ENCODE measurements at places on chromosomes 4 and X. TPM values are rescaled to one million over a fixed set of nuclear protein-coding genes. Genes with fewer than 3 reads are reported as not detected.

Gene HDX
- 8.2 TPM for total RNA-seq

DNA sequence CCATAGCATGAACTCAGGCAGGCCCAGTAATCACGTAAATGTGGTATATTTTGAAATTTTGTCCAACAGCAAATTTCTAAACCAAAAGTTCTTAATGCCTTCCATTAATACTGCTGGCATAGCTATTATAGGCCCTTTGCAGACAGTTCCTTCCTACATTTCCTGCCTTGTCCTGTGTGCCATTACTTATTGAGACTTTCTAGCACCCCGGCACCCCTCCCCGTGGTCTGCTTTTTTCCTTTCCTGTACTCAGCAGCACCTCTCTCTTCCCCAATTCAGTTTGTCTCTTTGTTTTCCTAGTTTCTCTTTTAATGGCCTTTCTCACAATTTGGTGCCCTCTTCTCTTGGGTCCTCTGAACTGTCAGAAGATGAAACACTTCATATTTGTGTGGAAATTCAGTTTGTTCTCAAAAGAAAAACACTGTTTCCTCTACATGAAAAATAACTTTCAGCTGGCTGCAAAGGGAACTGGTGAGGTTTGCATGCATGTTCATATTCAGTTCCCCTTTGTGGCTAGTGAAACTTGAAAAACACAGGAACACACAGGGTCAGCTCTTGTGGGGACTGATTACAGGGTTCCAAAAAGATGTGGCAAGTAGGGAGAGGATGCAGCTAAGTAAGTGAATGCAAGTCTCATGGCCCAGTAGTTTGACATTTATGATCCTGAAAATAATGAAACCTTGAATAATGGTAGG, 17.1 kb downstream of the GPR34 start:
- peak; percentile 17 for DNase-seq

GRCh38 chr4:123825596-123826291, 429.1 kb downstream of the SPRY1 start:
- no peak for DNase-seq

GRCh38 chr4:41887821-41888686, 47.2 kb upstream of the TMEM33 start:
- peak; percentile 55 for DNase-seq

- DNase-seq, result no peak
Observed at GRCh38 chr4:5340991-5341451, 289.7 kb downstream of the STK32B start.

- no peak for DNase-seq
Observed at GRCh38 chrX:109463784-109464183, 18.1 kb downstream of the GUCY2F start.

- peak; percentile 85 for DNase-seq
Observed at GRCh38 chr4:31194823-31195222, 474.7 kb downstream of the PCDH7 start.

Gene YY2
- 2.4 TPM for total RNA-seq

Gene ZDHHC15
- not detected for total RNA-seq

DNA sequence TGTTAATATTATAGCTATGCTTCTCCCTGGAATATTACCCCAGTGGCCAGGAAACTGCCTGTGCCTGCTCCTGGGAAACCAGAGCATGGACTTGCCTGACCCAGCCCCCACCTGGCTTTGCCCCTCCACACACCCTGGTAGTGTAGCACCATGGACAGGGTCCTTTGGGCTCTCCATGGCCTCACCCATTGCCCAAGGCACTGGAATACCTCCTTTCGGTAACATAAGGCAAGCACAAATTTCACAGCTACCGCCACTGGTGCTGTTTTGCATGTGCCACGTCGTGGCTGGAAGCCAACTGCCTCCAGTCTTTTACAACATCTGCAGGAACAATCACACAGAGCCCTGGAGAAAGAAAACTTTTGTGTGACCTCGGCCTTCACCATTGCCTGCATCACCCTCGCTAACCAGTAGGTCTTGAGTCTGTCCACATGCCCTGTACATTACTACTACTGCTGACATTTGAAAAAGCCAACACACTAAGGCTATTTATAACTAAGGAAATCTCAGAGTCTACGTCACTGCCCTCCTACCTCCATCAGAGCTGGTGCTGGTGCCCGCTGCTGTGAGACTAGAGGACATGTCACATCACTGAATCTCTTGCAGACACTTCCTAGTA, 47.7 kb downstream of the HPGD start:
- DNase-seq, result no peak

Gene TLR1
- total RNA-seq, result 2.7 TPM

Gene GK
- total RNA-seq, result 7.7 TPM

- peak; percentile 2 for DNase-seq
Observed at GRCh38 chr4:15436513-15436912, 8.7 kb downstream of the C1QTNF7 start.

DNA sequence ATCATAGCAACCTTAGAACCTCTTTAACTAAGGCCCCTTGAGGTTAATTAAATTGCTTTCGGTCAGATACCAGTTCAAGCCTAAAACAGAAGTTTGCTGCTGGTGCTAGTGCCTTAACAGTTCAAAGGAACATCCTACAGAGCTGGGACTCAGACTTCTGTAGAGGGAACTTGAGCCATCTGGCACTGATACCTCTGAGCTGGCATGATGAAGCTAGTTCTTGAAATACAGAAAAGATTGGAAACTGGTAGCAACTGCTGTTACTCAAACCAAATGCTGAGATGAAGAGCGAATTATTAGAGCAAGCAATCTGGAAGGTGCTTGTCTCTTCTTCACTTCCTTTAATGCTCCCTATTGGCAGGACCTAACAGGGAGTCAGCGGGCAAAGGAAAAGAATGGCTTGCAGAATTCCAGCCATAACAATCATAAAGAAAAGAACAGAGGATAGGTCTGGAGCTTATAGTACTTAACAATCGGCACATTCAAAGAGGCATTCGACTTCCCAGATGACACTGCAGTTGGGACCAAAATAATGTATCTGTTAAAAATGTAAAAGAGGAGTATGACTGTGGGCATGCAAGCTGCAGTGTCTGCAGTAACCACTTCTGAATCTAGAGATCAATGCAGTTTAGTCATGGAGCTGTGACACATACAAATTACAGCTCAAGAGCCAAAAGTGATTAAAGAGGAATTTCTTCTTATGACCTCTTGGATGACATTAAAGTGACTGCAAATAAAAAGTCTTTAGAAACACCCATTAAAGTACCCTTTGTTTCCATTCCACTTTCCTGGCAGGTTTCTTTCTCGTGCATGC, 298.9 kb downstream of the PDGFC start:
- DNase-seq, result no peak

DNA sequence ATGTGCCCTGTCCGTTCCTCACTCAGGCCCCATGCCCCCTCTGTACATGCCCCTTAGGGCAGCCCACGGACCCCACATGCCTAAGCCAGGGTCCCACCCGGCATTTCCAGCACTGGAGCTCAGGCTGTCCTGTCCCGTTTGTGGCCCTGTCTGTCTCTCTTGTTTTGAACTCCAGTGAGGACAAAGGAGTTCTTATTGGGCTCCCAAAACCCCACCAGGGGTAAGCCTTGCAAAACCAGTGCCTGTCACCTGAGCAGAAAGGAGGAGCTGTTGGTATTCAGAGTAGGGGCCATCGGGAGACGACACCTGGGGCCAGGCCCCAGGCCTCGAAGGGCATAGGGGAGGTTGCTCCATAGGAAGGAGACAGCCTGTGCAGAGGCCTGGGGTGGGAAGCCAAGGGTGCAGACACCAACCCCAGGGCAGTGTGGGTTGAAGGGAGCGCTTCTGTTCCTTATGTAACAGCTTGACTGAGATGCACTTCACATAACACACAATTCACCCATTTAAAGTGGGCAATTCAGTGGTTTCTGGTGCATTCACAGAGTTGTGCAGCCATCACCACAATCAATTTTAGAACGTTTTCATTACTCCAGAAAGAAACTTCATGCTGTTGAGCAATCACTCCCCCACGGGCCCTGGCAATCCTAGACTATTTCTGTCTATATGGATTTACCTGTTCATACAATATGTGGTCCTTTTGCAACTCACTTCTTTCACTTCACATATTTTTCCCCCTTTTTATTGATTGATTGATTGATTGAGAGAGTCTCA, 31.7 kb downstream of the MAN2B2 start:
- DNase-seq, result no peak

Gene GAGE12H
- total RNA-seq, result not detected

DNA sequence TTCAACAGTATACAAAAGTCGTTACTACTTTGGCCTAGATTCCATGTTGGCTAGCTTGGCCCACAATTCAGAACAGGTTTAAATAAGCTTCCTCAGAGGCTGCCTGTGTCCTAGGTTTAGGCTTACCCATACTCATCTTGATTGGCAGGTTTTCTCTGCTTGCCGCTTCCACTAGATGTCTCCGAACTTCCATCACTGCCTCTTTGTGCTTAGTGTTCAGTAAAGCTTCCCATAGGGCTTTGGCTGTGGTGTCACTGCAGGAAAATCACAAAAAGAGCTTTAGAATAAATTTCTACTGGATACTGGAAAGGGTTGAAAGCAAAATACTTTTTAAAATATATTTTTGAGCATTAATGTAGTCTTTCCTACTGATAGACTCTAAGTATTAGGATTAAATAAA, 52.4 kb downstream of the SCFD2 start:
- no peak for DNase-seq

DNA sequence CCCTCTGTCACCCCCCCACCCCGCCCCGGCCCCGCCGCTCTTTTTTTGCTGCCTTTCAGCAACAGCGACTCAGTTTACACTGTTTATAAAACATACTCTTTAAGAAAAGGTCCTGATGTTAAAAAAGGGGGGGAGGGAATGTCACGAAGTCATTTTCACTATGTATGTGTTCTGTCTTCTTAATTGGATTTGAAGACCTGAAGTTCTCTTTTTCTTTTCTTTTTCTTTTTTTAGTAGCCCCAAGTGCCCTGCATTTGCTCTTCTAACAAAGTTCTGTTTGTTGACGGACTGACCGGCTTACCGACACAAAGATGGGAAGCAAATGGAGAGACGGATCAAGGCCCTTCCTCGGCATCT, 2.5 kb upstream of the CITED1 start:
- DNase-seq, result no peak

DNA sequence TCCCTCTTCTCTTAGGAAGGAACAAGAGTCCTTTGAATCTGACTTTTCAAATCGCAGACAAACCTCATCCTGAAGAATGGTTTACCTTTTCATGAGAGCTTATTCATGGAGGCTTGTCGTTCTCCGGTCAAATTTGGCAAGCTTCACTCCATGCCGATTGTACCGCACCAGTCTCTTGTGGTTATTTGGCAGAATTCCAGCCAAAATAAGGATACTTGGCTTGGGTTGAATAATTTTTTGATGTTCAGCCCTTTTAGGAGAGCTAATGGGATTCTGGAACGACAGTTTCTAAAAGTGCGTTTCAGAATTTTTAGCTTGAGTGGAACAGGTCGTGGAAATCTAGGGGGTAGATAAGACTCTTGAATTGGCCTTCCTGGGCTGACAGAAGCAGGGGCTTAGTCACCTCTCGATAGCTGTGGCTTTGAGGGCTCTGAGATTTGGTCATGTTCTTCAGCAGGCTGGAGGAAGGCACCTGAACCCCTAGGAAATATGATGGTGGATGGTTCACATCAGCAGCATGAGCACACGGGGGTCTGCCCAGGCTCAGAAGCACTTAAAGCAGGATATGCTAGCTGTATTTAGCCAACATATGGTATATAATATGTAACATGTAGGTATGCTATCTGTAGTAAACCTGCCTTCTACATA, 1.5 kb downstream of the KLHL2 start:
- DNase-seq, result peak; percentile 18

Gene XG
- total RNA-seq, result 0.44 TPM

Gene GABRE
- 6.1 TPM for total RNA-seq

DNA sequence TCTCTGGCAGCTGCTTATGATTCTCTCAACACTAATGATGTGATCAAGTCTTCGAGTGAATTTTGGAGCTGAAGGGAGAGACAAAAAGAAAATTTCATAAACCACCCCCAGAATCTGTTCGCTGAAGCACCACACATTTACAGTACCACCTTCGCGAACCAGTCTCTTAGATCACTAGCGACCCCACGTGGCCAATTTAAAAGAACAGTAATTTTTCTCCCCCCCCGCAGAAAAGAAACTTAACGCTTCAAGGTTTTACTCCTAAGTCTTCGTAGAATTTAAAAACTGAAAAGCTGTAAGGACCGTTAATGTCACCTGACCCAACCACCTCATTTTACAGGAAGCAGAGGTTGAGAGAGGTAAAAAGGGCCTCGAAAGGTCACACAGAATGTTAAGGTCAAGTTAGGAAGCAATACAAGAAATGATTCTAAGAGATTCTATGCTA, 187.5 kb downstream of the QDPR start:
- peak; percentile 72 for DNase-seq

DNA sequence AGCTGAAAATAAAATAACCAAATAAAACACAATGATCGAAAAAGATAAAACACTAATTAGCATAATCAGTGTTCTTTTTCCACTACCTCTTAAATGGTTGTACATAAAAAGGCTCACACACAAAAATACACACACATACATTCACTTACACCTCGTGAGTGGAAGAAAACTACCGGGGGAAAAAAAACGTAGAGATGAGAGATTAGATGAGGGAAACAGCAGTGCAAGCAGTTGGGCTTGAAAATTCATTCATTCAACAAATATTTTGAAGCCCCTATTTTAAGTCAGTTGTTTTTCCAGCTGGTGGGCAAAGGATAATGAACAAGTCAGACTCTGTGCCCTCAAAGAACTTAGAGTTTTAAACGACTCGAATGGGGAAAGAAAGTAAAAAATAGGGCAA, 1.0 kb downstream of the TBCK start:
- DNase-seq, result no peak

DNA sequence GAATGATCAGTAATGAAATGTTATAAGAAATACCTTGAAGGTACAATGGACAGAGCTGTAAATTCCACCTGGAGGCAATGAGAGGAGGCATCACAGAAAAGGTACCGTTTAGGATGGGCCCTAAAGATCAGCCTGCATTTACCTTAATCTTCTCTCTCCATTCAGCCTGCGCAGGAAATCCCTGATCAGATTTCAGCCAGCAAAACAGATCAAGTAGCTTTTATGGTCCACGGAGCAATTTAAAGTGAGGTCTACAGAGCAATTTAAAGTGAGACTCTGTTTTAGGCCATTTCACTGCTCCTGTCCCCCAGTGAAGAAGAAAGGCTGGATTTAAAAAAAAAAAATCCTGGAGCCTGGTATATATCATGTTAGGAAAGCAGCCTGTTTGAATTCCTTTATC, 195.1 kb upstream of the VCX start:
- no peak for DNase-seq

DNA sequence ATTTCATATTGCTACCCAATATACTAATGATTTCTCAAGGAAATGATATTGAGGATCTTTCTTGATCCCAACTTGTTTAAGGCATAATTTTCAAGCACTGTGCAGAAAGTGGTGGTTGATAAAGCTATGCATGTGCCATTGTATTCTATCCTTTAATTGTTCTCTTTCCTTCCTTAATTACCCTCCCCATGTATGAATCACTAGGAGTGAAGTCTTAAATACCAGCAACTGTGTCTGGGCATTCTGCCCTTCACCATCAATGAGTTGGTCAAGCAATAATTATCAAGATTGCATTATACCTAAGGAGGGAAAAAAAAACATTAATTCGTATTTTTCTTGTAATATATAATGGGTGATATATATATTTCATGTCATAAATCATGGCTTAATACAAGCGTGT, 111.8 kb upstream of the FRMPD4 start:
- peak; percentile 70 for DNase-seq

- DNase-seq, result peak; percentile 42
Observed at GRCh38 chr4:3135155-3136011, 60.9 kb downstream of the HTT start.

GRCh38 chr4:1714303-1715001, 2.3 kb upstream of the SLBP start:
- no peak for DNase-seq

Gene CASP3
- total RNA-seq, result 66.1 TPM

Gene DNAAF6
- not detected for total RNA-seq

Gene HS3ST1
- total RNA-seq, result 1.3 TPM

GRCh38 chr4:152346526-152346925, 189.4 kb downstream of the FBXW7 start:
- no peak for DNase-seq

Gene TMSB15A
- total RNA-seq, result 6.7 TPM

Data from endothelial cell of umbilical vein (primary cell).